ENCODE measurements at places on chromosomes 12 and 14.

DNA sequence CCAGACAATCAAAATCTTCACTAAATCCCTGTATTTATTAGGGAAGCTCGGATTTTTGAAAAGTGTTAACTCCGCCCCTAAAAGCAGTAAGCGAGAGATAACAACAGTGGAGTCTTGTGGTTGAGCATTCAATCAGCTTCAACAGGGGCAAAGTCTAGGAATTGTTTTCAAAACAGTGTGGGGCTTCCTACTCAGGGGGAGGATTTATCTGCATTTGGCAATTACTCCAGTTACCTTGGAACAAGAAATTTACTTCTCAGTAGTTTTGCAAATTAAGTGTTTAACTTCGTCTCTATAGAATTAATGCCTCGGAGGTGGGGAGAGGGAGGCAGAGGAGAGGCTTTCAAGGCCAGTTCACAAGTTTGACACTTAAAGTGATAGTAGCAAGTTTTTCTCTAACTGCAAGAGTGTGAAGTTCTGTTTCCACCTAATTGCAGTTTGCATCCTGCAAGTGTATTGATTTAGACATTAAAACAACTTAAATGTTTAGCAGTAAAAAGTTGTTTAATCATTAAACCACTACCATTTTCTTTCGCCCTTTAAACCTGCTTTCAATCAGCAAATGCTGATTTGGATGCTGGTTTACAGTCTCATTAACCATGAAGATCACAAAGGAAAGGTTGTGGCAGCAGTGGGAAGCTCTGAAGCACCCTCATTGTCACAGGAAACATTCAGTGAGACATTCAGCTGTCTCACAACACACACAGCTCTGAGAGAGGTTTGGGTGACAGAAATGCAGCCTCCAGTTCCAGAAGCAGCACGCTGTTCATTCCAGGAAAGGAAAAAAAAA lies 102.0 kb downstream of the HMGA2 start:
- DNase-seq, result no peak

GRCh38 chr14:100556140-100556475 lies 31.1 kb downstream of the BEGAIN start:
- no peak for DNase-seq

GRCh38 chr12:91123236-91123916 lies 12.1 kb upstream of the LUM start:
- peak; percentile 40 for DNase-seq

DNA sequence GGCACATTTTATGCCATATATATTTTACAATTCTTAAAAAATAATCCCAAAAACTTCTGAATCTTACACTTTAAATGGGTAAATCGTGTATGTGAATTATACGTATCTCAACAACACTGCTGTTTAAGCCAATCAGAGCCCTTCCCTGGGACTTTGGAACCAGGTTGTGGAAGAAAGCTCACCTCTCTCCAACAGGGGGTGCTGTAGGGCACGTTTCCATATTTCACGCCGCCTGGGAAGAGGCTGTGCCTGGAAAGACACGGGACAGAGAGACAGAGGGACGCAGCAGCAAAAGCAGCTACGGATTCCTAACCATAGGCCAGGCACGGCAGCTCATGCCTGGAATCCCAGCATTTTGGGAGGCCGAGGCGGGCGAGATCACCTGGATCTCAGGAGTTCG lies 29.4 kb upstream of the FBRSL1 start:
- no peak for DNase-seq
